ENCODE measurements at places on chromosomes 6 and 20.

GRCh38 chr6:10613077-10613476 lies 81.3 kb downstream of the C6orf52 start:
- DNase-seq, result no peak

DNA sequence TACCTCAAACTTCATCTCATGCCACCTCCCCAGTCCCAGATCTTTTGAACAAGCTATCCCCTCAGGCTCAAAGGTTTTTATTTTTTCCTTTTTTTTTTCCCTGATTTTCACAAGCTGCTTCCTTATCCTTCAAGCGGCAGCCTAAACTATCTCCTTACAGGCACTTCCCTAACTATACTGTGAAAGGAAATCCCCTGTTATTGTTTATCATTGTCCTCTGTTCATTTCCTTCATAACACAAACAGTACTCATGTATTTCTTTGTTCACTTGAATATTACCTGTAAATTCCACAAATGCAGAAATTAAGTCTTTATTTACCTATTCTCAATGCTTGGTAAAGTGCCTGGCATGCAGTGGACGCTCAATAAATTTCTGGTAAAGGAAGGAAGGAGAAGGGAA lies 48.9 kb downstream of the ME1 start:
- DNase-seq, result no peak

DNA sequence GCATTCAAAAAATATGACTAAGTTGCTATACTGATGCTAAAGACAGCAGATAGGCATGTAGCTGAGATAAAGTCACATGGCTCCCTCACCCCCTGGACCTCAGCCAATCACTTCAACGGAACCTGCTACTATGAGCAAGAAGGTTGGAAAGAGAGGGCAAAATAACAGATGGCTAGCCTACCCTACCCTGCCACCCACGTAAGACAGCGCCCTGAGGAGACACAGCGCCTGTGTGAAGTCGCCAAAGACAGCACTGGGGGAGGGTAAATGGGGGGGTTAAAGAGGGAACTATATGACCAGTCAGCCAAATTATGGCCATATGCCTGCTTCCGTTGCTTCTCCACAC lies 163.2 kb downstream of the RALGAPA2 start:
- DNase-seq, result no peak

GRCh38 chr20:15374682-15375081 lies 1037.3 kb upstream of the FLRT3 start:
- DNase-seq, result no peak

- no peak for DNase-seq
Measured at GRCh38 chr6:41872147-41872546, 23.0 kb downstream of the USP49 start.

DNA sequence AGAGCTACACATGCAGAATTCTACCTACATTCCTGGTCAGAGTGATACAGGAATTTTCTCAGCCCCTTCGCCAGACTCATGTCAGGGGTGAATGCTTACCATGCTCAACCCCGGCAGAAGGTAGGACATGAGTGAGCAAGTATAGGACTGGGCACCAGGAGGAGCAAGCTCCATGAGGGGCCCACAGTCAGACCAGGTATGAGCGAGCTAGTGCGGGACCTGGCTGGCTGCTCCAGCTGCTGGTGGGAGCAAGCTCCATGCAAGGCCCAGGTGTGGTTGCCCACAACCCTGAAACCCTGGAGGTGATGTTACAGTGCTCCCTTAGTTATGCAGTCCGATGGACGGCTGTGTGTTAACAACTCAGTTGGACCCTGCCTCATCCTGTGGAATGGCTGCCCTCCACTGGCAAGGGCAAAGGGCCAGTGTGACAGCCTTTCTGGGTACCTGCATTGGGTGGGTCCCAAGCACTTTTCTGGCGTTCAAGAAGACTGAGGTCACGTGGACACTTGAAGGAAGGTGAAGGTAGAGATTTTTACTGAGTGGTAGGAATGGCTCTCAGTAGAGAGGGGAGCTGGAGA lies 503.5 kb upstream of the CITED2 start:
- DNase-seq, result no peak

DNA sequence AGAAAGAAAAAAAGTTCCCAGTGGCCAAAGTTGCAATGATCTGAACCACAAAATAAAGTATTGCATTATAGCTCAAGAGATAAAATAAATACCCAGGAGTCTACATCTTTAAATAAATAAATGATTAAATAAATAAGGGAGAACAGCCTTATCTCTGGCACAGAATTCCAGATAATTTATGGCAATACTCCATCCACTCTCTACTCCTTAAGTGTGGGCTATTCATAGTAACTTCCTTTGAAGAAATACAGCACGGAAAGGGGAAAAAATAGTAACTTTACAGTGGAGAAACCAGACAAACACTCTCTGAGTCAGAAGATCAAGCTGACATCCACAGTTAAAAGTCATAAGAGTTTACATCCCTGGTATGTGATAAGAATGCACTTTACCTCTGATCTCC lies 11.6 kb downstream of the AURKA start:
- DNase-seq, result no peak
